Smooth muscle cell of trachea (primary cell): ENCODE measurements at places on chromosomes 4 and X. TPM values are rescaled to one million over a fixed set of nuclear protein-coding genes. Genes with fewer than 3 reads are reported as not detected.

The SLC7A11 gene
- 53.4 and 53.9 TPM in 2 replicates for total RNA-seq

The TXK gene
- total RNA-seq = under 0.01 and 0.17 TPM in 2 replicates

The WAS gene
- total RNA-seq = 0.17 TPM in 1 of 2 replicates, not detected in the other

The SGMS2 gene
- total RNA-seq = 114 and 180 TPM in 2 replicates

The CLDN22 gene
- total RNA-seq = not detected in 2 replicates
